Lung microvascular endothelial cell (primary cell): ENCODE measurements at places on chromosomes 2 and 18.
A peak's percentile ranks its signal among the peaks of the same experiment; 100 is the strongest.

DNA sequence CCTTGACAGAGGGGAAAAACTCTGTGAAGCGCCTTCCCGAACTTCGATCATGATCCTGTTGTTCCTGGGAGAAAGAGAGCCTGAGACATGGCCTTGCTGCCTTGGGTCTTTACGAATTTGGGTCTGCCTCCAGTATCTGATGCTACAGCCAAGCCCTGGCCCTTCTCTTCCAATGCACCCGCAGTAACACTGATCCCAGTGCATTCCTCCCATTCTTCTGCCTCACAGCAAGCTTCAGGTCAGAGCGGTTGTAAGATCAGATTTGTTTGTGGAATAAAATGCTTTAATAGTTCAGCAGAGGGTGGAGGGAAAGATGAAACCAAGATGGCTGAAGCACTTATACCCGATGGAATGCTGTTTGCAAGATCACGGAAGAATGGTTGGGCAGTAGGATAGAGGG is 196.7 kb upstream of the SIX2 start:
- no peak for DNase-seq

DNA sequence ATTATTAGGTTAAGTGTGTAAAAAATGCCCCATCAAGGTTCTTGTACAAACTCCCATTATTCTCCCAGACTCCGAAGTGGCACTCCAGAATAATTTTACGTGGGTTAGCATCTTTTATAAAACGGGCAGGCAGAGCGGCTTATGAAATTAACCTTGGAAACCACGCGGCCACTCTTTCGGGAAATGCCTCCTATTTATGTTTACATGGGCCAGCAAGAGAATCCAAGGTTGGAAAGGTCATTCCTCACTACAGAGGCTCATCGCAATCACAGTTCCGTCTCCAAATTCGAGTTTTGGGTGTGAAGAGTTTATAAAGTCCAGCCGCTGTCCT is 1.2 kb upstream of the IMPA2 start:
- DNase-seq = no peak

GRCh38 chr2:207437524-207438143 is 92.1 kb upstream of the CREB1 start:
- DNase-seq = peak; percentile 25

GRCh38 chr2:6231166-6231565 is 539.0 kb downstream of the SOX11 start:
- no peak for DNase-seq

DNA sequence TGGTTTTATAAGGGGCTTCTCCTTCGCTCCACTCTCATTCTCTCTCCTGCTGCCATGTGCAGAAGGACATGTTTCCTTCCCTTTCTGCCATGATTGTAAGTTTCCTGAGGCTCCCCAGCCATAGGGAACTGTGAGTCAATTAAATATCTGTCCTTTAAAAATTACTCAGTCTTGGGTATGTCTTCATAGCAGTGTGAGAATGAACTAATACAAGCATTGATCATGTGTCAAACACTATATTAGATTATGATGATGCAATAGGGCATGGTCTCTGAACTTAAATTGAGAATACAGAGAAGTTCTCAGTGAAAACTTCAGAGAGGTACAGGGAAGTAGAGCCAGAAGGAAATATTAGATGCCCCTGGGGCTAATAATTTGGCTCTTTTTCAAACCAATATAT is 5.9 kb upstream of the MAP4K3 start:
- DNase-seq = no peak

- no peak for DNase-seq
These were observed 153.3 kb downstream of the LDLRAD4 start for GRCh38 chr18:13371689-13372418.

- DNase-seq = no peak
These were observed 19.0 kb upstream of the FEZ2 start for GRCh38 chr2:36616947-36617346.

GRCh38 chr2:170929686-170930050 is 615 bp downstream of the GORASP2 start:
- DNase-seq = peak; percentile 57

- DNase-seq = no peak
These were observed 96.2 kb upstream of the ARHGAP28 start for GRCh38 chr18:6633310-6633709.

- no peak for DNase-seq
These were observed 173.9 kb upstream of the ARL4C start for GRCh38 chr2:234670806-234671205.
